ENCODE measurements at places on chromosomes 3 and 15.
A peak's percentile ranks its signal among the peaks of the same experiment; 100 is the strongest.

GRCh38 chr3:184172681-184173373, 1.8 kb upstream of the AP2M1 start:
- DNase-seq = no peak

DNA sequence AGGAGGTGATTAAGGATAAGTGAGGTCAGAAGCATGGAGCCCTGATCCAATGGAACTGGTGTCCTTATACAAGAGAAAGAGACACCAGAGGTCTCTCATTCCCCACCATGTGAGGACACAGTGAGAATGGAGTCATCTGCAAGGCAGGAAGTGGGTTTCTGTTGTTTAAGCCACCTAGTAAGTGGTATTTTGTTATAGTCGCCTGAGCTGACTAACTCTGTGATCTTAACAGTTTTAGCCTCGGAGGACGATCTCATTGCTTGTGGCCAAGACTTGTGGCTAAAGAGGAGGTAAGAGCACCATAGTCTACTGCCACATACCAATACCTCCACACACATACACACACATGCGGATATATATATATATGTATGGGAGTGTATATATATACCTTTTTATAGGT, 73.8 kb downstream of the MCTP2 start:
- DNase-seq = no peak

- DNase-seq = no peak
These were observed 29.3 kb downstream of the RARRES1 start for GRCh38 chr3:158702815-158703481.

DNA sequence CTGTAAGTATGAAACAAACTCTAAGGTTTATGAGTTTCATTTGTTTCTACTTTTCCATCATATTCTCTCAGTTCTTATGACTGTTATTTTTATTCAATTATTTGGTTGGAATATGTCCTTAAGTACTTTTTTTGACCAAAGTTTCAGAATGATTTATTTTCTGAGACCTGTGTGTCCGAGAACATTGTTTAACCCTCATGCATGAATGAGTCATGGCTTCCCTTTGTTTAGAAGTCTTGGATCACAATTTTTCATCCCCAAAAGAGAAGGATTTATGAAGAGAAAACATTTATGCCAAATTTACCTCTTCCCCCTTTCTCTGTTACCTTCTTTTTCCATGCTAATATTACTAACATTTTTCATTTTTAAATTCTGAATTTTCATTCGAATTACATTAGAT, 518.0 kb upstream of the NR2F2 start:
- DNase-seq = no peak

- peak; percentile 72 for DNase-seq
These were observed 2.6 kb upstream of the CEMIP start for GRCh38 chr15:80776420-80777045.

- DNase-seq = peak; percentile 93
These were observed at the start of gene MTFMT for GRCh38 chr15:65028921-65029735. Gene MTFMT, minus strand, starts transcription at chr15:65029639. Its CDS starts 26 bp downstream, at chr15:65029613.

- DNase-seq = no peak
These were observed 68.0 kb downstream of the FNDC3B start for GRCh38 chr3:172107403-172107802.

DNA sequence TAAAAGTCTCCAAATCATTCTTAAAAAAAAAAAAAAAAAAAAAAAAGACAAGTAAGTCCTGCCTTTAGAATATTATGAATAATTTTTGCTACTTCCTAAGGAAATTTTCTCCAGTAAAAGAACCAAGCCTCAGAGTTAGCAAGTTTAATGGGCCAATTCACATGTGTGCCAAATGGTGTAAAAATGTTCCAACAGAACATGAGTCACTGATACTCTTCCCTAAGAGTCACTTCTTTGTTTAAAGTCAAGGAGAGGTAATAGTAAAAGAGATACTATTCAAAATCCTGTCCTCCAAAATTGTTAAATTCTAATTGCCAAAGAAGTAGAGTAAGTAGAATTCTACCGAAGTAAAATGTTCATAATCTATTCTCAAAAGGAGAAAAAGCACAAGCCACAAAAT, 17.7 kb upstream of the CPA3 start:
- DNase-seq = no peak

GRCh38 chr15:63490345-63491034, 13.9 kb upstream of the USP3 start:
- peak; percentile 77 for DNase-seq

DNA sequence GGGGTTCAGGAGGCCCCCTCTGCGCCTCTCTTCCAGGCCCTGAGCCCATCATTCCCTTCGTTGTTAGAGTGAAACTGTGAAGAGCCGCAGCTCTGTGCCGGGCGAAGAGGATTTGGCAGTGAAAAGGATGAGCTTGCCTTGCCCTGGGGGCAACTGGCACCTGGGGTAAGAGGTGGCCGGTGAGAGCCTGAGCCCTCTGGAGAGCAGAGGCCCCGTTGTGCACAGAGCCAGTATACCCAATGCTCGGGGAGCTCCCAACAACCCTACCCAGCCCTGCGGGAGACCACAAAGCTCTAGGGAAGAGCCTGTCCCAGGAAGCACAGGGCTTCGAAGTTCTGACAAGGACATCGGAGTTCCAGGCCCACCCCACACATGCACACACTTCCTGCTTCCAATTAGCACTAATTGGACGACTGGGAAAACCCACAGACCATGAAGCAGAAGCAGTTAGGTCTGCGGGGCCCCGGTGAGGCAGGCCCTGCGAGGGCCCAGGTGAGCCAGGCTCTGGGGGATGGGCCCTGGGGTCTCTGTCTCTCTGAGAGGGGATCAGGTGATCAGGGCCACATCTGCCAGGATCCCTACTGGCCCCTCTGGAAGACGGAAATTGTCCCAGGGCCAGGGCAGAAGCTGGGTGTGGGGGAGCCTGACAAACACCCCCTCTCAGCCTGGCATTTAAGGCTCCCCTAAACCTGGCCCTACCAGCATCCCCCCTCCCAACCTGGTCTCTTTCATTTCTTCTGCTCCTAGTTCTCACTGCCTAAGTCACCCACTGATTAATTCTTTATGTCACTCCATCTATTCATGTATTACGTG, 27.9 kb upstream of the SFMBT1 start:
- DNase-seq = no peak

- DNase-seq = no peak
These were observed 459.2 kb upstream of the ALCAM start for GRCh38 chr3:104907507-104907906.

- DNase-seq = no peak
These were observed 14.5 kb upstream of the RNU6-1 start for GRCh38 chr15:67854358-67854757.

- no peak for DNase-seq
These were observed 110.8 kb downstream of the DUT start for GRCh38 chr15:48442011-48442410.

- no peak for DNase-seq
These were observed 27.6 kb upstream of the SLC28A1 start for GRCh38 chr15:84856731-84857417.

- no peak for DNase-seq
These were observed 10.4 kb upstream of the TMEM202 start for GRCh38 chr15:72387741-72388140.

DNA sequence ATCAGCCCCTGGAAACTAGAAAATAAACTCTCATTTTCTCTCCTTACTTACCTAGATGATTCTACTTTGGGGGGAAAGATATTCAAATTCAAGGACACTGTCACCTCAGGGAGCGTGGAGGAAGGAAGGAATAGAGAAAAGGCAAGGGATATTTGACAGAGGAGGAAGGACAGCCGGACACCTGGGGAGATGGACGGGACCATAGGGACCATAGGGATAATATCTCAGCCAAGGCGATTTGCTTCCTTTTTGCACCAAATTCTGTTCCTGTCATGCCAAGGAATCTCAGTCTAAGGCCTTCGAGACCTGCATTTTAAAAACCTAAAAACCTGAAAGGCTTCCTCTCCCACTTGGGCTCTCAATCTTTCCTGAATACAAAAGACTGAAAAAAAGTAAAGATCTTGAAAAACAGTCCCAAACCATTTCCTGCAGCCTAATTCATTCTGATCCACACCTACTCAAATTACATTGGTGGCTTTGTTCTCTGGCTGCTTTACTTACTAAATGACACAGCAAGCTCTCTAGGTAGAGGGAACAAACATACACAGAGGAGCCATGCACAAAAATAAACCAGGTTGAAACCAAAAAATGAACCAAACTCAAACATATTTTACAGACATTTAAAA, 73.9 kb upstream of the SLC24A5 start:
- DNase-seq = no peak

GRCh38 chr15:77022646-77023575, 28.0 kb downstream of the PSTPIP1 start:
- DNase-seq = no peak

- DNase-seq = no peak
These were observed 470.4 kb downstream of the AGBL1 start for GRCh38 chr15:86550075-86550474.

GRCh38 chr3:126060613-126061145, 23.2 kb downstream of the SLC41A3 start:
- no peak for DNase-seq

- DNase-seq = no peak
These were observed 17.2 kb downstream of the CHCHD6 start for GRCh38 chr3:126721246-126721645.

DNA sequence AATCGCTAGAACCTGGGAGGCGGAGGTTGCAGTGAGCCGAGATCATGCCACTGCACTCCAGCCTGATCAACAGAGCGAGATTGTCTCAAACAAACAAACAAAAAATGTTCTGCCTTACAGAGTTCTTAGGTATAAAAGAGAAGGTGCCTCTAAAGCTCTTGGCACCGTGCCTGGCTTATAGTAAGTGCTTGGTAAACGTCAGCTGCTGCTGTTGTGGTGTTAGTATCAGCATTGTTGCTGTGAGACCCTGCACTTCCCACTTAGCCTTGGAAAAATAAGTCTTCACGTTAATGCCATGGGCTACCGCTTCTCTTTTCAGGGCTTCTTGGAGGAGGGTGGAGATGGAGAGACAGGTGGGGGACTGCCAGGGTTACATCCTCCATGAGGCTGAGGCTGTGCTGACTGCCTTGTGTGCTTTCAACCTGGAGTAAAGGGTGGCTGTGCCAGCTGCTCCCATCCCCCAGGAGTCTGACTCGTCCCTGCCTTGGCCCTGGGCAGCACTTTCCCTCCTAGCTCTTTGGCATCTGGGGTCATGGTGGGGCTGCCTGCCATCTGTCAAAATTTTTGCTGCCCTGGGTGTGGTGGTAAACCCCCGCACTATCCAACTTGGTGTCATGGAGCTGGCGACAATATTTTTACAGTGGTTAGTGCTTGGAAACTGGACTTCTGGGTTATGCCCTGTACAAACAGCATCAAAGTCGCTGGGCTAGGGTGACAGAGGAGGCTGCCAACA, 17.8 kb downstream of the FLNB start:
- DNase-seq = no peak

GRCh38 chr15:92196342-92196741, 197.3 kb upstream of the ST8SIA2 start:
- no peak for DNase-seq

- DNase-seq = no peak
These were observed 137.9 kb upstream of the TP63 start for GRCh38 chr3:189493271-189493670.

DNA sequence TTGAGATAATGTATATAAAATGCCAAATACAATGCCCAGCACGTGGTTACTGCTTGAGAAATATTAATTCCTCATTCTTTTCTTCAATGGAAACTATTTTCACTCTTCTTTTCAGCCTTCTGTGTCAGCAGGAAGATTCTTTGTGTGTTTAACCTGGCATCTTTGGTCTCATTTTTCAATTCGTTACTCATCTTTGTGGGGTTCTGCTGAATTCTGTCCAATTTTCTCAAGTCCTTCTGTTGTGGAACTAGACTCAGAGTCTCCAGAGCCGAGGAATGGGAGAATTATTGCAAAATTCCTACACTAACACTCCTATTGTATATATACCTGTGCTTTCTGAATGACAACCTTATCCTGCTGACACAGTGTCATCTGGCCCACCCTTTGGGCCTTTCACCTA, 96.8 kb upstream of the RGMA start:
- no peak for DNase-seq

DNA sequence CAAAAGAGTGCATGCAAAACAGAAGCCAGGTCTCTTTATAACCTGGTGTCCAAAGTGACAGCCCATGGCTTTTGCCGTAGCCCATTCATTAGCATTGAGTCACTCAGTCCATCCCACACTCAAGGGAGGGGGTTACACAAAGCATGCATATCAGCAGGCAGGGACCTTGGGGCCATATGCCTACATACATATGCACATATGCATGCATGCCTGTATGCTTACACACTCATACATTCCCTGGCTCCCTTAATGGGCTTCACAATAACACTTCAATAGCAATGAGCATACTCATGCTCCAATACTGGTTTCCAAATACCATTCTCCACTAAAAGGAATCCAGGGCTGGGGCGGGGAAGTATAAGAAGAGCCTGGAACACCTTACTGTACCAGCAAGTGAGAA, 22.0 kb downstream of the TRPM1 start:
- no peak for DNase-seq

DNA sequence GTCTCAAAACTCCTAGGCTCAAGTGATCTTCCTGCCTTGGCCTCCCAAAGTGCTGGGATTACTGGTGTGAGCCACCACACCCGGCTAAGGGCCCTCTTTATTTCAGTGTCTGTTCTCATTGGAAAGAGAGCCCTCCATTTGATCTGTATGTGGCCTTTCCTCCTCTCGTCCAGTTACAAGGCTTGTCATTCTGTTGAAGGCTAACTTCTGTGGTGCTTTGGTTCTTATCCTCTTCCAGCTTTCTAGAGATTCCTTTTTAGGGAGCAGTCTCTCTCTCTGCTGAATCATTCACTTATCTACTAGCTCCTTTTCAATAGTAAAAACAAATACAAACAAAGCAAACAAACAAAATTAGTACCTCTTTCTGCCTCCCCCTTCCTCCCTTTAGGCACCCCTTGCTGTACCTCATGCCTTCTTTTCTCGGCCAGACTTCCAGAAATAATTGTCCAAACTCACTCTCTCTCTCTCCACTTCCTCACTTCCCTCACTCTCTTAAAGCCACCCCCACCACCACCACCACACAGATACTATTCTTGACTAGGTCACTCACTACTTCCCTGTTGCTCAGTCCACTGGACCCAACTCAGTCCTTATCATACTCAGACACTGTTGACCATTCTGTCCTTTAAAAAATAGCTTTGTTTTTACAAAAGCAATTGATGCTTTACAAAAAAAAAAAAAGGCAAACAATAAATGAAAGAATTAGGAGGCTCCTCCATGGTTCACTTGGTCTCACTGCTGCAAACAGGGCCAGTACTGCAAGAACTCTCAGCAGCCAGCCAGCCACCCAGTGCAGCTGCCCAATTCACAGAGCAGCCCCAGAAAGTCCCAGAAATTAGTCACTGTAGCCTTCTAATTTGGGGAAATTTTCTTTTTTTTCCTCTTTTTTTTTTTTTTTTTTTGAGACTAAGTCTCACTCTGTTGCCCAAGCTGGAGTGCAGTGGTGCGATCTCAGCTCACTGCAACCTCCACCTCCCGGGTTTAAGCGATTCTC, 31.7 kb upstream of the RAB11A start:
- no peak for DNase-seq

GRCh38 chr3:58034738-58035523, 26.7 kb downstream of the FLNB start:
- no peak for DNase-seq

Data from WERI-Rb-1 (cell line).